ENCODE measurements at places on chromosomes 1 and 21. TPM values are rescaled to one million over a fixed set of nuclear protein-coding genes. Genes with fewer than 3 reads are reported as not detected.

Gene TLCD4
- 14.5 TPM for total RNA-seq

Gene BRINP3
- not detected for total RNA-seq

Gene KIAA0040
- total RNA-seq: 0.63 TPM

Gene F11R
- 95.8 TPM for total RNA-seq

Gene DMRTA2
- total RNA-seq: not detected

Gene LTN1
- total RNA-seq: 40.1 TPM

Gene EPHA2
- total RNA-seq: 15.5 TPM

DNA sequence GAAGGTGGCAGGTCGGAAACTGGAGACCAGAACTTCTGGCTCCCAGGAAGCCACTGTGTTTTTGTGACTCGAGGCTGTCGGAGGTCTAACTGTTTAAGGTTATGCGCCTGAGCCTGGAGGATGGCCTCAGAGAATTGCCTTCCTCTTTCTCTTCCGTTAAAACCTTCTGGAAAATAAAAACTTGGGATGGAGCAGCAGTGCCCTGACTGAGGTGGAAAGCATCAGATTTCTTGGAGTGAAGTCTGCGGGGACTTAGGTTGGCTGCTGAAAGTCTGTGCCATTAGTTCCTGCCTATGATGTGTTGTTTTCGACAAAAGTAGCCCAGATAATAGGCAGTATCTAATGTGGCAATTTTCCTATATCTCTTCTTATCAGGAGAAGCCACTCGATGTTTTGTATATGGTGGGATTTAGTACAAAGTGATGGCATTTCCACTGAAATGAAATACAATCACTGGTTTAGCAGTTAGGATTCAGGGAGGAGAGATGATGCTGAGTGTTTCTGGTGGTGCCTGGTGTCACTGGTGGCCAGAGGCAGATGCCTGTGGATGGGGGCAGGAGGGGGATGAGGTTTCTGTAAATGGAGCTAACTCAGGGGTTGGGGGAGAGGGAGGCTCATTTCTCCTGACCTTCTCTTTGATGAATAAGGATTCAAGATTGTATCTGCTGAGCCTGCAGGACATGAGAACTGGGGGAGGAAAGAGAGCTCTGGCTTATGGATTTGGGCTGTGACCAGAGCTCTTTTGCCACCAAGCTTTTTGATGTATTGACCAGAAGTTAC is 150.8 kb downstream of the CAMTA1 start:
- no peaks in the 10 kb centered on the region for H3K4me1 ChIP-seq
- H3K27me3 ChIP-seq: peaks cover 4% of the 10 kb centered on the region
- DNase-seq: no peak
- no peaks in the 10 kb centered on the region for H3K36me3 ChIP-seq
- no peak overlapping the region for H3K4me3 ChIP-seq

- no peak overlapping the region for H3K4me3 ChIP-seq
- H3K27ac ChIP-seq: no peak overlapping the region
- peaks cover 19% of the 10 kb centered on the region for H3K4me1 ChIP-seq
- peaks cover 19% of the 10 kb centered on the region for H3K36me3 ChIP-seq
These were observed 25.0 kb upstream of the ZNF436 start for GRCh38 chr1:23394684-23395083.

- no peak for DNase-seq
- no peaks in the 10 kb centered on the region for H3K36me3 ChIP-seq
- H3K4me1 ChIP-seq: no peaks in the 10 kb centered on the region
- H3K4me3 ChIP-seq: no peak overlapping the region
These were observed 5.5 kb upstream of the LCE2D start for GRCh38 chr1:152657677-152658076.

GRCh38 chr1:45032837-45033236 is 20.8 kb downstream of the UROD start:
- no peaks in the 10 kb centered on the region for H3K27me3 ChIP-seq
- H3K4me1 ChIP-seq: no peaks in the 10 kb centered on the region
- no peak for DNase-seq
- no peak overlapping the region for H3K4me3 ChIP-seq

DNA sequence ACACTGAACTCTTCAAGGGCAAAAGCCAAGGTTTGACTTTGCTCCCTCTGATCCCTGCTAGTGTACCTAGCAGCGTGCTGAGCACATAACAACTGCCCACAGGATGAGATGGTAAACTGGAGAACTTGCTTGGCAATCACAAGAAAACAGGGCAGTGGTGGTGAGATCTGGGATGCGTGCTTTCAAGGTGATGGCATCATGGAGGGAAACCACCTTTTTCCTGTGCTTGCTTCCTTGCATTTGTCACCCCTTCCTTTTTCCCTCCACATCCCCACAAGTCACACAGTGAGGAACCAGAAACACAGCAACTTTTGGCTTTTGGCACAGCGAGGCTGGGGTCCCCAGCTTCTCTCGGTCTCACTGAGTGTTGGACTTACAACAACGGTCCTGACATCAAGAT is 31.4 kb upstream of the BECN2 start:
- H3K27me3 ChIP-seq: no peaks in the 10 kb centered on the region
- H3K4me1 ChIP-seq: peaks cover 18% of the 10 kb centered on the region
- no peaks in the 10 kb centered on the region for H3K36me3 ChIP-seq
- no peak overlapping the region for H3K27ac ChIP-seq

DNA sequence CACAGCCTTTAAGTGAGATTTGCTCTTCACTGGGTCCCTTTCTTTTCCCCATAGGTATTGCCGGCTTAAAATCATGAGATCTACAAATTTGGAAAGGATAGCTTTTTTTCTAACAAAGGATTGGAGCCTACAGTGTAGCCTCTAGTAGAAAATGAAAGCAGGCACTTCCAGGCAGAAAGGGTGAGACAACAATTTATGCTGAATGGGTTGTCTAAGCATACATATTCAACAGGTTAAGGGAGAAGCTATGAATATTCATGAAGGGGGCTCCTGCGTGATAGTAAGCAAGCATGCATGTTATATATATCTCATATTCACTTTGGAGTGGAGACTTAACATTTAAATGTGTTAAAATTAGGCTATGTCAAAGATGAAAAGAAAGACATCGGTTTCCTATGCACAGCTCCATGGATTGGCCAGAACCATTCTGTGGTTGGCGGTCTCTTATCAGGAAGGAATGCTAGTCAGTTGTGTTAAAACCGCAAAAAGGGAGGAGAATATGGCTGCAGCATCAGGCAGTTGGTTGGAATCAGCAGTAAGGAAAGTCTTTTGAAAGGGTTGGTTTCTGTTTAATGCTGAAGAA is 66.0 kb downstream of the VCAM1 start:
- no peak overlapping the region for H3K27ac ChIP-seq
- H3K36me3 ChIP-seq: no peaks in the 10 kb centered on the region
- no peaks in the 10 kb centered on the region for H3K4me1 ChIP-seq
- H3K4me3 ChIP-seq: no peak overlapping the region

DNA sequence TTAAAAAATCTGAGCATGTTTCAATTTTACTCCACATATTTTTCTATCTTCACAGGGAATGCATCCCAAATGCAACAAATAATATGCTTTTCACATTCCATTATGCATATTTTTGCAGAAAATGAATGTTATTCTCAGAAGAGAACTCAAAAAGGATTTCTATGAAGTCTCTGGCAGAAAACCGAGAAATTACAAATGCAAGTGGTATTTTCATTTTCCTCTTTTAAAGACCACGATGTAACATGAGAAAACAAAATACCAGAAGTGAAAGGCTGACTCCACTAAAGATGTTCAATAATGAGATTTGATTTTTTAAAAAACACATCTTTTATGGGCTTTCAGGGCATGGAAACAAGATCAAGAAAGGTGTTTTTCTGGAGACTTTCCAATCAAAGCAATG is 5.0 kb upstream of the PDC start:
- no peak overlapping the region for H3K4me3 ChIP-seq
- H3K36me3 ChIP-seq: no peaks in the 10 kb centered on the region
- H3K27ac ChIP-seq: no peak overlapping the region
- no peaks in the 10 kb centered on the region for H3K27me3 ChIP-seq

DNA sequence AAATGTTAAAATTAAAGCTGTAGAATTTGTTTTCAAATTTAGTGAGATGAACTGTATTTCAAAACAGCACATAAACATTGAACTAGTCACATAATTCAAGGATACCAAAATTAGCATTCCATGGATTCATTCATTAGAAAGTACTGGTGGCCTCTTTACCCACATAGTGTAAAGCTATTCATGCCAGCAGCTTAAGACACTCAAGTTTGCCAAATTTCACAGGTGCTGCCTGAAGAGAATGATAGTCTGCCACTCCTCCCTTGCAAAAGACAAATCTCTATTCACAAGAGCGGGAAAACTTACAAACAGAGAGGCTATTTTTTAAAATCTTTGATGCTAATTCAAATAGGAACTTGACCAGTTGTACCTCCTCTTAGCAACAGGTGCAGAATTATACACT is 337.0 kb downstream of the BRINP3 start:
- DNase-seq: no peak
- H3K4me3 ChIP-seq: no peak overlapping the region
- H3K27me3 ChIP-seq: no peaks in the 10 kb centered on the region
- H3K27ac ChIP-seq: no peak overlapping the region

DNA sequence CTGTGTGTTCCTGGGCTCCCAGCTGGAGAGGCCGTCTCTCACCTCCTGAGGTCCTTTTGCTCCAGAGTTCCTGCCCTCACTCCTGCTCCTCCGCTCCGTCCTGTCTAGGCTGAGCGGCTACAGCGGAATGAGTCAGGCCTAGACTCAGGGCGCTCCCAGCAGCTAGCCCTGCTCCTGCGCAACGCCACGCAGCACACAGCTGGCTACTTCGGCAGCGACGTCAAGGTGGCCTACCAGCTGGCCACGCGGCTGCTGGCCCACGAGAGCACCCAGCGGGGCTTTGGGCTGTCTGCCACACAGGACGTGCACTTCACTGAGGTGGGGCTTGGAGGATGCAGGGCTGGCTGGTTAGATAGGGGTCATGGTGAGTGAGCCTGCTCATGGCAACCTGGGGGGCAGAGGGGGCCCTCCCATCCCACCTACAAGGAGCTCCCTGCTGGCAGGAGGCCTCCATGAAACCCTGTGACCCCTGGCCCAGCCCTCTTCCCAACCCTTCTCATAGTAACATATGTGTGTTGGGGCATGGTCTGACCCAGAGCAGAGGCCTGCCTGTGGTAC is 15.1 kb downstream of the PSRC1 start:
- no peak overlapping the region for H3K4me3 ChIP-seq
- H3K36me3 ChIP-seq: peaks cover 4% of the 10 kb centered on the region
- no peak overlapping the region for H3K27ac ChIP-seq
- H3K4me1 ChIP-seq: peaks cover 6% of the 10 kb centered on the region
- H3K27me3 ChIP-seq: no peaks in the 10 kb centered on the region
- no peak for DNase-seq

DNA sequence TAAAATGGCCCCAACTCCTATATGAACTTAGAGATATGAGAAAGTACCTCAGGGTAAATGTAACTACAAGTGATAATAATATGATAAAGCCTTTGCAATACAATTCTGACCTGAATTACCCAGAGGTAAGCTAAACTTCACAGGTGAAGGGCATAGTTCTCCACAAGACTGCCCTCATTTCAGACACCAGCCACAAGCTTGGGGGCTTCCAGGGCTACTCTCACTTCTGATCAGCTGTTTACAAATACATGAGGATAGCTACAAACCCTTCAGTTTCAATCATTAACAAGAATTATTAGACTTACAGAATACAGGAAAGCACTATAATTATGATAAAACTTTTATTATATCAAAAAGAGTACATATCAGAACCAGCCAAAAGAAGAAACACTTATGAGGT is 18.7 kb upstream of the DPH5 start:
- no peak for DNase-seq
- H3K27ac ChIP-seq: no peak overlapping the region
- H3K4me1 ChIP-seq: no peaks in the 10 kb centered on the region
- no peaks in the 10 kb centered on the region for H3K36me3 ChIP-seq
- H3K27me3 ChIP-seq: no peaks in the 10 kb centered on the region

DNA sequence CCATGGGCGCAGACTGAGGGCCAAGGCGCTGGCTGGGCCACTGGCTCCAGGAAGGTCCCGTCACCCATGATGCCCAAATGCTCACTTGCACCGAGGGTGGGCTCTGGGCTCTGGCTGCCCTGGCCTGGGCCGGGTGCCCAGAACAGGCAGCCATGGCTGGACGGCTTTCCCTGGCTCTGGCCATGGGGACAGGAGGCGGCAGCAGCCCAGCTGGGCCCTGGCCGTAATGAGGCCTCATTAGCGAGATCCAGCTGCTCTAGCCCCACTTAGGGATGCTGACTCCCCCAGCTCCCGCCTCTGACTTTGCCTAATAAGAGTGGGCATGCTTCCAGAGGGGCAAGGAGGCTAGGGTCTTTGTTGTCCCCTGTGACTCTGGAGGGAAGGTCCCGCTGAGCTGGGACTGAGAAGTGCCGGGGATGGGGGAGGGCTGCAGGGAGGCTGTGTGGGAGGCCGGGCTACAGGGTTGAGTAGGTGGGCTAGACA is 11.8 kb downstream of the SLC6A9 start:
- peaks cover 13% of the 10 kb centered on the region for H3K4me1 ChIP-seq
- H3K27ac ChIP-seq: no peak overlapping the region
- no peaks in the 10 kb centered on the region for H3K27me3 ChIP-seq

- H3K4me1 ChIP-seq: no peaks in the 10 kb centered on the region
- DNase-seq: no peak
- no peak overlapping the region for H3K27ac ChIP-seq
- H3K36me3 ChIP-seq: no peaks in the 10 kb centered on the region
- no peak overlapping the region for H3K4me3 ChIP-seq
- peaks cover 6% of the 10 kb centered on the region for H3K27me3 ChIP-seq
These were observed 9.2 kb downstream of the POU3F1 start for GRCh38 chr1:38037221-38037939.

GRCh38 chr1:209355415-209355814 is 228.1 kb upstream of the CAMK1G start:
- H3K4me3 ChIP-seq: no peak overlapping the region
- no peaks in the 10 kb centered on the region for H3K27me3 ChIP-seq
- H3K36me3 ChIP-seq: no peaks in the 10 kb centered on the region
- no peaks in the 10 kb centered on the region for H3K4me1 ChIP-seq
- H3K27ac ChIP-seq: no peak overlapping the region

GRCh38 chr1:156773607-156774006 is 6.3 kb downstream of the PRCC start:
- H3K27ac ChIP-seq: no peak overlapping the region
- no peak for DNase-seq
- peaks cover 7% of the 10 kb centered on the region for H3K36me3 ChIP-seq
- H3K4me1 ChIP-seq: peaks cover 47% of the 10 kb centered on the region

DNA sequence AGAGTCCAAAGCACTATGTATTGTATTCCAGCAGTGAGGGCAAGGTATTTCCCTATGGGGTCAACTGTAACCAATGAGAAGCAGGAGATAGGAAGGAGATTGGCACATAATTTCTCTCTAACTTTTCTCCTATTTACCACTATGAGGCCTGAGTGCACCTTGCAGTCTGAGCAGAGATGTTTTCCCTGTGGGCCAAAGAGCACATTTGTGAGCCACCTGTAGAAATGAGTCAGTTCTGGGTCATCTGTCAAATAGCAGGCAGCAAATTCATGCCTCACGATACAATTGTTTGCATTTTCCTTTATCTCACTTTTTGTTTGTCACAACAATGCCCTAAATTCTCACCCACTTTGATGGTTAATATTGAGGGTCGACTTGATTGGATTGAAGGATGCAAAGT is 547.2 kb upstream of the NCAM2 start:
- H3K4me3 ChIP-seq: no peak overlapping the region
- no peak for DNase-seq
- H3K27me3 ChIP-seq: no peaks in the 10 kb centered on the region
- H3K4me1 ChIP-seq: no peaks in the 10 kb centered on the region

Measured in HepG2 (cell line).